GM10248 (cell line): ENCODE measurements at places on chromosomes 2 and 18.

DNA sequence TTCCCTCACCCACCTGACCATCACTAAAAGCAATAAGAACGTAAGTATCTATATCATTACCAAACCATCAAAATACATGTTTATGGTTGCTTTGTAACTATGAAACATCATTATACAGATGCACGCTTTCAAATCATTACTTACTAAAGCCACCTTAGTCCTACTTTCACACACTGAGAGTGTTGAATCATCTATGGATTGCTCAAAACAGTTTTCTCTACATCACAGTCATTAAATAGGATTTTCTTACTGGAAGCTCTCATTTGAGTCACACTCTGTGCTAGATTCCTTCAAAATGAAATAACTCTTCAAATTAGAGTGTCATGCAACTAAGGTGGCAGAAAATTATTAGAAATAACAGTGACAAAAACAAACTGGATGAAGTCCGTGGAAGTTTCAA, 878.4 kb downstream of the CPS1 start:
- DNase-seq = no peak

GRCh38 chr18:73646196-73646595, 501.4 kb downstream of the FBXO15 start:
- no peak for DNase-seq

- DNase-seq = no peak
Observed at GRCh38 chr2:176391148-176391419, 121.8 kb downstream of the MTX2 start.

DNA sequence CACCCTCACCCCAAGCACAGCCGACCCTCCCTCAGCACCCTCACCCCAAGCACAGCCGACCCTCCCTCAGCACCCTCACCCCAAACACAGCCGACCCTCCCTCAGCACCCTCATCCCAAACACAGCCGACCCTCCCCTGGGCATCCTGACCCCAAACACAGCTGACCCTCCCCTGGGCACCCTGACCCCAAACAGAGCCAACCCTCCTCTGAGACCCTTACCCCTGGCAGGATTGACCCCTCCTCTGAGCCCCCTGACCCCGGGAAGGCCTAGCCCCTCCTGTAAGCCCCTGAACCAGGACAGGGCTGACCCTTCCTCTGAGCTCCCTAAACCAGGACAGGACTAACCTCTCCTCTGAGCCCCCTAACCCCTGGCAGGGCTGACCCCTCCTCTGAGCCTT, 84.4 kb upstream of the RAB6C start:
- no peak for DNase-seq

GRCh38 chr2:157927155-157927554, 51.0 kb upstream of the ACVR1 start:
- DNase-seq = no peak
